ENCODE measurements at places on chromosomes 5 and 9.

- no peak for DNase-seq
Measured at GRCh38 chr5:106420102-106420501, 1250.6 kb downstream of the EFNA5 start.

- DNase-seq, result no peak
Measured at GRCh38 chr5:58887721-58888409, 305.0 kb downstream of the RAB3C start.

DNA sequence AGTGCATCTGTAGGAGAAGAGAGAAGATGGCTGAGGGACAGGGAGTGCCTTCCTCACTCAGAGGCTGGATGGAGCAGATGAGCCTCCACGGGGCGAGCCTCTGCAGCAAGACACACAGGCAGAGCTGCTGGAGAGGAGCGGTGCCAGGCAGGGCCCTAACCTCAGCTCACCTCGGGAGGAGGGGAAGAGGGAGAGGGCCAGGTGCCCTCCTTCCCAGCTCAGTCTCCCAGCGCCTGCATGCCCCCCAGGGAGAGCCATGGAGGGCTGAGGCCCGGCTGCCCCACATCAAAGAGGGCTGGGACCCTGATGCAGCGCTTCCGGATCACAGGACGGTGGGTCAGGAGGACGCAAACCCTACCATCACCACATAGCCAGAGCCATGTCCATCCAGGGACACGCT lies 13.6 kb upstream of the SPATA31E1 start:
- no peak for DNase-seq

DNA sequence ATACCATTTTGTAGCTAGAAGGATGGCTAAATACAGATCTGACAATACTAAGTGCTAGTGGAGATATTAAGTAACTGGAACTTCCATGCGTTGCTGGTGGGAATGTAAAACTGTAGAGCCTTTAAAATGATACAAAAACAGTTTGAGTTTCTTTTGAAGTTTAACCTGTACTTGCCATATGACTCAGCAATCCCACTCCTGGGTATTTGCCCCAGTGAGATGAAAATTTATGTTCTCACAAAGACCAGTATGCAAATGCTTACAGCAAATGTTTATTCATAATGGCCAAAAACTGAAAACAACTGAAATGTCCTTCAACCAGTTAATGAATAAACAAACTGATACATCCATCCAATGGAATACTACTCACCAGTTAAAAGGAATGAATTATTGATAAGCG lies 137.3 kb downstream of the SLC12A2 start:
- DNase-seq, result no peak

DNA sequence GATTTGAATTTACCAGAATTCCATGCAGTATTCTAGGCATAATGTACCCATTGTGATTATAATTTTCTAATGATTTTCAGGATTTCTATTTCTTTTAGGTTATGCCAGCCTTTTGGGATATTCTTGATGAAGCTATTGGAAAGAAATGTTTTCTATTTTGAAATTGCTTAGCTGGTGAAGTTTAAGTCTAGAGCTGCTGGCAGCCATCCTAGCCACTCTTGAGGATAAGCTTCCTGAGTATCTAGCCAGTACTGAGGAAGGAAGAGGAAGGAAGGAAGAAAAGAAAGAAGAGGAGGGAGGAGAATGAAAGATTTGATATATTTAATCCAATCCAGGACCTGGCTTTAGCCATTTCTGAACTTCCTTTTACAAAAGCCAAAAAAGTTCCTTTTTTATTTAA lies 142.1 kb upstream of the DAB2 start:
- no peak for DNase-seq
